K562 (cell line): ENCODE measurements at places on chromosomes 12 and 14.

DNA sequence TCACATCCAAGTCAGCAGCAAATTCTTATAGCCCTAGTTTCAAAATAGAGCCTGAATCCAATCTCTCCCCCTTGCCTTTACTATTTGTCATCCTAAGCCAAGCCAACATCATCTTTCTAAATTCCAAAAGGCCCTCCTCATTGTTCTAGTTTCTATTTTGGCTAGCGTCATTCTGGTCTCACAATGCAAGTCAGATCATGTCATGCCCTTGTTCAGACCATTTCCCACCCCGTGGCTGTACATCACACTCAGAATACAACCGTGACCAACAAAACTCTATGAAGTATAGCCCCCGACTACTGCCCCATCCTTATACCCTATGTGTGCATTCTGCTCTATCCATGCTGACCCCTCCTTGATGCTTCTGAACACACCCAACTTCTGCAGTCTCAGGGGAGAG is 12.3 kb upstream of the GNG2 start:
- DNase-seq, result no peak

DNA sequence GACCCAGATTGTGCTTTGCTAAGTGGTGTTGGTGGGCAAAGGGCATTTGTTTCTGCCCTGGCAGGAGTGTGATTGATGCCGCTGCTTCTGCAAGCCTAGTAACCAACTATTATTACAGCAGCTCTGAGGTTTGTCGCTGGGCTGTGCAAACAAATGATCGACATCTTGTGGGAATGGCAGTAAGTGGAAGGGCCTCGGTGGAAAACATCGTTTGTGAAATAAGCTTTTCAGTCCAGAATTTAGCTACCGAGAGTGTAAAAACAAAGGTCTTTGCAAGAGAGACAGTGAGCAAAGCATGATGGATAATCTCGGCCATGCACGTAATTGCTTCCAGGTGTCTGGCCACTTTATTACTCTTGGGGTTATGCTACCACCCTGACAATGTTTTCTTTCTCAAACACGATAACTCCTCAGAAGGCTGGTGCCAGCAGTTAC is 397.7 kb upstream of the PRICKLE1 start:
- DNase-seq, result no peak

GRCh38 chr14:23093991-23094665 is 808 bp downstream of the ACIN1 start:
- DNase-seq, result no peak

GRCh38 chr12:118206107-118206412 is 70.1 kb downstream of the PEBP1 start:
- DNase-seq, result no peak
